Stimulated activated CD4-positive, alpha-beta T cell treated with anti-CD3 and anti-CD28 coated beads, Interleukin-12 subunit alpha, Interleukin-12 subunit beta, amount 100 ng/mL, for 24 hours (primary cell): ENCODE measurements at places on chromosomes 2 and 18.

GRCh38 chr2:81445176-81445575 is 1140.6 kb upstream of the LRRTM1 start:
- no peak for DNase-seq

DNA sequence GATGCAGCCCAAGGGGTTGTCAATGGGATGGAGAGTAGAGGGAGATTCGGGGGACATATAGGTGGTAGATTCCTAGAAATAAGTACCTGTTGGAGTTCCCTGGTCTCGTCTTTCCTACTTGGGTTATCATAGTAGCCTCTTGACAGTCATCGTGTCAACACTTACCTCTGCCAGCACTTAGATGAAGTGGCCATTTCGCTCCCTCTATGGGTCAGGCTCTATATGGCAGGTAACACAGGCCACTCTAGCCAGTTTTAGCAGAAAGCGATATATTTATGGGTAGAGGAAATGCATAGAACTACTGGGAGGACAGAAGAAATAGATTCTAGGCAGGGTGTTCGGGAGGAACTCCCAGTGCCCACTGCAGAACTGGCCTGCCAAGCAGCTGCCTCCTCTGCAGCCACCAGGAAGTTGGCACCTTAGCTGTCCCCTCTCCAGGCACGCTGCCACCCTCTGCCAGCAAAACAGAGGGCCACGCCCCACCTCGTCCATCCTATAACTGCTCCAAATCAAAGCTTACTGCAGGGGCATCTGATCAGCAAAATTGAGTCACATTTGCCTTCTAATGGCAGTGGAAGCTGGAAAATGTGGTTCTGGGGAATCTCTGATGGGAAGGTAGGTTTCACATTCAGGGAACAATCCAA is 181.3 kb downstream of the INSIG2 start:
- no peak for DNase-seq

- no peak for DNase-seq
These were observed 1119.8 kb downstream of the TSN start for GRCh38 chr2:122875091-122875865.

DNA sequence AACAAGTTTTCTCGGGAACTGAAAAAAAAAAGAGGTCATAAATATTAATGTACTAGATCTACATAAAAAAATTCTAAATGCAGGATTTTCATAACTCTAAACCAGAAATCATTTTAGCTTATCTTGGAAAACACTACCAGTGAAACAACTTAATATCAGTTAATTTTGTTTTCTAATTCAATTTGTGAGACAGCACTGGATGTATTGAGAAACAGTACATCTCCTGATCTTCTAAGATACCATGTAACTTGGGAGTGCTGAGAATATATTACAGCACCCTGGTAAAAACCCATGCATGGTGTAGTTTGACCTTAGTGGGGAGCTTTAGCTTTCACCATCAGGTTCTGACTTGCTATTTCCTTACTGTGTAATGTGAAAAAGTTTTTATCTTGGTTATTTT is 129.6 kb downstream of the NRXN1 start:
- no peak for DNase-seq

DNA sequence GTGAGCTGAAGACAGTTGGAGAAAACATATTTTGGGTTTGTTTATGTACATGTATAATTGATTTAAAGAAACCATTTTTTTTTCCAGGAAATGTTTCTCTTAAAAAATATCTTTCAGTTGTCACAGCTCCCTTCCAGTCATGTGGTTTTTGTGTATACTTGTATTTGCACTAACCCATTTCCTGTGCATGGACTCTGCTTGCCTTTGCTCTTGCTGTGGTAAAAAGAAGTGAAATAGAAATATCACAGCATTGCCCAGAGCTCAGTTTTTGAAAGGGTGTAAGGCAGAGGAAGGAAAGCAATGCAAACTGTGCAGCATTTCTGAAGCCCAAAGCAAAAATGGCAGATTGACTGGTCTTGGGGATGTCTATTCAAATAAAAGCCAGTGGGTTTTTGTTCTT is 10.4 kb upstream of the DOCK10 start:
- no peak for DNase-seq

GRCh38 chr2:28322456-28322855 is 70.2 kb upstream of the FOSL2 start:
- no peak for DNase-seq
